ENCODE measurements at places on chromosomes 4 and X. TPM values are rescaled to one million over a fixed set of nuclear protein-coding genes. Genes with fewer than 3 reads are reported as not detected.

DNA sequence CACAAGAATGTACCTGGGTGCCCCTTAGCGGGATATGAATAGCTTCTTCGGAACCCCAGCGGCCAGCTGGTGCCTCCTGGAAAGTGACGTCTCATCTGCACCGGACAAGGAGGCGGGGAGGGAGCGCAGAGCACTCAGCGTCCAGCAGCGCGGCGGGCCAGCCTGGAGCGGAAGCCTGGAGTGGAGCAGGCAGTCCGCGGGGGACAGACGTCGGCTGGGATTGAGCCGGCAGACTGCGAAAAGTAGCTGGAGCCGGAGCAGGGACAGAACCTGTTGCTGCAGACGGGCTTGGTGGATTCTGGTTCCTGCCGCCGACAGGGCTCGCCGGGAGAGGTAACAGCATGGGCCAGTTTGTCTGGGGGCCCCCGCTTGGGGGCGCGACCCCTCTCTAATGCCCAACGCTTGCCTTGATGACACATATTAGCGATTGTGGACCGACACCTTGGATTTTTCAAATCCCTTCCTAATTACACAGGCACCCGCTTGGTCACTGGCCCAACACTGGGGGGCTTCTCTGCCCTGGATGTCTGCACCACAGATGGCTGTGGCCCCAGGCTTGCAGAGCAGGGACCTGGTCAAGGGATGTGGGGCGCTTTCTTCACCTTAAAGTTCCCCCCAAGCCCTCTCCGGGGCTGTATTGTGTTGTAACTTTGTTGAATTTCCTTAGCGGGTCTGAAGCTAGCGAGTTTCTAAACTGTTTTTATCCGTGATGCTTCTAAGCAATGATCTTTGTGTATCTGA is at the start of gene NPFFR2:
NPFFR2 (plus strand) TSS at position 133 of the 741 bp plus-strand sequence. CDS start 96,592 bp downstream, outside the sequence.
- no peak for DNase-seq

- no peak for DNase-seq
These were observed 82.6 kb downstream of the NBDY start for GRCh38 chrX:56811599-56811998.

GRCh38 chrX:115504167-115504566 is 56.8 kb upstream of the PLS3 start:
- DNase-seq, result no peak

Gene FOXR2
- total RNA-seq, result under 0.01 TPM

Gene ARR3
- not detected for total RNA-seq

- DNase-seq, result no peak
These were observed 212.9 kb downstream of the NSUN7 start for GRCh38 chr4:40962551-40963180.

Gene RADX
- 9.4 TPM for total RNA-seq

- DNase-seq, result no peak
These were observed 558.3 kb upstream of the GRIA3 start for GRCh38 chrX:122625821-122626220.

DNA sequence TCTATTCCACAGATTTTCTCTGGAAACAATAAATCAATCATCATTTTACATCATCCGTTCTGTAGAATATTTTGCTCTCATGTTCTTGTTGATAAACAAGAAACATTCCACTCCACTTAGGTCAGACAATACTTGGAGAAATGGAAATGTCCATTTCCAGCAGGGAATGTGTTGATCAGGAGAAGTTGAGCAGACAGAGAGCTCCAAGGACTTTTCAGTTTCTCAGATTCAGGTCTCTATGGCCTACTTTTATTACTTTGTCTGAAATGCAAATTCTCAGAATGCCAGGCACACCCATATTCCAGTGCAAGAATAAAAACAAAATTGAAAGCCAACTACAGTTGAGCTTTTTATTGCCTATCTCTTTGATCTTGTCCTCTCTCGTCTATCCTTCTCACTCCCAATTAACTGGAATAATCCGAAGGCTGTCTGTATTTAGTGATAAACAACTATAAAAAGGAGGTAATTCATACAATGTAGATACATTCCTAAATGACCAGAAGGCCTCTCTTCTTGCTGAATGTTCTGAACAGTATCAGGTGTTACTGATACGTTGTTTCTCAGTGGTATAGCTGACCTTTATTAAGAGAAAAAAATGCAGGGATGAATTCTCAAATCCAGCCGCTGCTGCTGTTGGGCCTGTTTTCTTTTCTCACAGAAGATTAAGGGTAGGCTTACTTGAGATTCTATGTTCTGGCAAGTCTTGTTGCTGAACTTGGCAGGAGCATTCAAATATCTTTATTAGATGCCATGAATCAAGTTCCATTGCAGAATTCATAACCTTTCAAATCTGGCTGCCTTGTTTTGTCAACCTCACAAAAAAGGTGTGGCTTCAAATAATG is 72.1 kb downstream of the HPGD start:
- no peak for DNase-seq

DNA sequence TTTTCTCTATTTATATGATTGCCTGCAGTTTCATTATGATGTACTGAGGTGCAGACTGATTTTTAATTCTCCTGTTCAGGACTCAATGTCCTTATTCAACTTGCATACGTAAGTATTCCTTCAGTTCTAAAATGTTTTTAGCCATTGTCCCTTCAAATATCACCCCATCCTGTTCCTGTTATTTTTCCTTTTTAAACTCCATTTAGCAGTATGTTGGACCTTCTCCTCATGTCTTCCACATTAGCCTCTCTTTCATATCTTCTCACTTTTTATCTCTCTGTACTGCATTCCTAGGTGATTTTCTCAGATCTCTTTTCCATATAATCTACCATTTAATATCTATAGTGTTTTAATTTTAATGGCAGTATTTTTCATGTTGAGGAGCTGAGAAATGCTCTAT is 317.7 kb downstream of the NR3C2 start:
- no peak for DNase-seq

DNA sequence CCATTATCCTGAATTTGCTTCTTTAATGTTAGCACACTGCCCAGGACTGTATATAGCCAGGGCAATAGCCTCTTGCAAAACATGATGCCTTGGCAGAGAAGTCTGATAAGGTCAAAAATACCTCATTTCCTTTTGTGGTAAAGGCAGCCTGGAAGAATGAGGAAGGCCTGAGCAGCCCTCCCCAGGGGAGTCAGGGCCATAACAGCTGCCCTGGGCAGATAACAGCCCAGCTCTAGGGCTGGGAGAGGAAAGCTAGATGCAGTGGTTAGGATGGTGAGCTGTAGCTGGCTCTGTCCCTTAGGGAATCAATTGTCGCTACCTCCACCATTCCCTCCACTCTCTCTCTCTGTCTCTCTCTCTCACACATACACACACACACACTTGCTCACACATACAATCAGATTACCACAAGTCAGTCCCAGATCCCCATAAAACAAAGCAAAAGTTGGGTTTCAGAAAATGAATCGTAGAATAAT is 29.2 kb downstream of the EFHC2 start:
- DNase-seq, result no peak

GRCh38 chrX:46317163-46317562 is 228.1 kb downstream of the ZNF674 start:
- no peak for DNase-seq

Gene CFI
- total RNA-seq, result 4.5 TPM

DNA sequence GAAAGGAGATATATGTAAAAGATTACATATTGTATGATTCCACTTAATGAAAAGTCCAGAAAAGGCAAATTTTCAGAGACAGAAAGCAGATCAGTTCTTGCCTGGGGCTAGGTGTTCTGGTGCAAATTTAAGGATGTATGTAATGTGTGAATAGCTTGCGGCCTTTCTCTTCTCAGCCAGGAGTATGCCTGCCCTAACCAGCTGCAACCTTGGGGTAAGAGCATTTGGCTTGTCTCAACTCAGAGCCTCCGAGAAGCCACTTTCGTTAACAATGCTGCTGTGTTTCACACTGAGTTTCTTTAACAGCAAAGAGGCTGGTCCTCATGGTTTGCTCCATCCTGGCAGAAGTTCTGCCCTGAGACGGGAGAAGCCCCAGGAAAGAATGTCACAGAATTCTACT is 102.7 kb downstream of the SPCS3 start:
- no peak for DNase-seq

- no peak for DNase-seq
These were observed 251.6 kb downstream of the NPFFR2 start for GRCh38 chr4:72283357-72283756.

Gene TSPAN5
- 67.3 TPM for total RNA-seq

DNA sequence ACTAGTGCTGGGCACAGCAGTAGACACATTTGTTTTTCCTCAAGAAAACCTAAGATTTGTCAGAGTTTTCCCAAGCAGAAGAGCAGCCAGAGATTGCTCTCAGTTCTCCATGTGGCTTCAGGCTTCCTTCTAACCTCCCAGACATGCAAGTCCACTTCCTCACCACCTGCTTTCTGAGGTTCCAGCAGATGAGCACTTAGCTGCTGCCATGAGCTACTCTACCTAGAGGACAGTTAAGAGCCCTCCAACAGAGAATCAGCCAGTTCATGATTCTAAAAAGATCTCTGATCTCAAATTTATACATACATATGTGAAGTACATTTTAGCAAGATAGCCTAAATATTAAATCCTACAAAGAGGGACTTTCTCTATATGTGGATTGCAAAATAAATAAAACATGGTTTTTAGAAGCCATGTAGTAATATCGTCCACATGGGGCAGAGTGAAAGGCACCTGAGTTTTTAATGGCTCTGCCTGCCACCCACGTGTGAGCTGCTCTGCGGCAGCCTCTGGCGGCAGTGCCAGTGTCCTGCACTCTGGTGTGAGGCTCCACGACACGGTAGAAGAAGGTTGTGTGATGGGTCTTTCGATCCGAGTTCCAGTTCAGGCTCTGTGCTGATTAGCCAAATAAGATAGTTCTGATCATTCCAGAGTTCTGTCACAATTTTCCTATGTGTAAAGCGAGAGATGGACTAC is 10.3 kb downstream of the CYP4V2 start:
- no peak for DNase-seq

DNA sequence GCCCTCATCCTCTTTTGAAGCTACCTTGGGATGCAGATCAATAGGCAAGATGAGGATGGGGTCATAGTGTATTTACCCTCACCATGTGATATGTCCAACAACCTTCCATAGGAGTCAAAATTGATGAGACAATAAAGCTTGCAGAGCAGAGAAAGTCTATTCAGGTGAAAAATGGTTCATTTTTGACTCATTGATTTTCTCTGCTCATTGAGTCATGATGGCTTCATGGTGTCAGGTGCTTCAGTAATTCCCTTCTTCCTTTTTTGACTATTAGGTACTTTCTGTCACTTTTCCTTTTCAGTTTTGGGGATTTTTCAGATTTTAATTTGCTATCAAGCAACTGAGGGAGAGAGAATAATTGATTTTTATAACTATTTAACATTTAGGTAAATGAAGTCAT is 55.9 kb upstream of the IL2 start:
- DNase-seq, result no peak

GRCh38 chr4:103073792-103074438 is 2.6 kb downstream of the SLC9B2 start:
- DNase-seq, result no peak

DNA sequence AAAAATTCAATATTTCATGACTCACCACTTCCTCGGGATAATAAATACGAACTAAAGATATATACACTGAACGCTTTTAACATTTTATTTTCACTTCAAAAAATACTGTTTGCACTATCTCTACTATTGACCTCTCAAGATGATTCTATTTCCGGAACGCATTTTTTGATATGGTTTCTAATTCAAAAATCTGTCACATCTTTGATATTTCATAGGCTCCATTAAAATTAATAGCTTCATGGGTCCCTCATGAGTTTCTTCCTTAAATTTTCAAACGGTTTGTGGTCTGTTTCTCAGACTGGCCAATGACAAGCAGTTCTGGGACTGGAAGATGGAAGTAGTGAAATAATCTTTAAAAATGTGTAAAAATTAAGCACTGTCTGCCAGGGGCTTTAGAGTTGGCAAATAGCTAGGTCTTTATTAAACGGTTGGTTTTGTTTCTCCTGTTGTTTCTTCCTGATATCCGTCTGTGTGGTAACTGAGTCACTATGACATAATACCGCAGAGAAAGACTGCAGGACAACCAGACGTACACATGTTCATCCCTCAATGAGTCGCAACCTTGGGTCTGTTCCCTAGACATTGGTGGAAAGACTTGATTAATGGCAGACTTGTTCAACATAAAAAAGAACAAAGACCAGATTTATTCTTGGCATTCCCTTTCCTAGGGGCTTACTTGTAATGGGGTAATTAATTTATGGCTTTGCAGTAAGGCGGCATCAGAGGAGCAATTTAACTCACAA is 133.8 kb downstream of the PALLD start:
- no peak for DNase-seq

DNA sequence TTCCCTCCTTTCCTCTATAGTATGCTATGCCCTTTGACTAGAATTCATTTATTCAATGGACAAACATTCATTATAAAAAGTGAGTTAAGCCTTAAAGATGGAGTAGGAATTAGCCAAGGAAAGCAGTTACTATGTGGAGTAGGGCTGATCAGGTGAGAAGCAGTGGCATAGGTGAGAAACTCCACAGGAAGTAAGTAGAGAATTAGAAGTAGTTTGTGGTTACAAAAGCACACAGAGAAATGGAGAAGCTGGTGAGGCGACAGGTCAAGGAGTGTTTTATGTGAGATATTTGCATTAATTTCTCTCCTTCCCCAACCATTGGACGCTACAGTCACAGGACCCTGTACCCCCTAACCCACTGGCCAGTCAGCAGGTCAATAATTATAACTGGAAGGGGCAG is 30.6 kb downstream of the SETD7 start:
- no peak for DNase-seq

- DNase-seq, result no peak
These were observed 4.4 kb upstream of the MSL3 start for GRCh38 chrX:11753668-11754067.

DNA sequence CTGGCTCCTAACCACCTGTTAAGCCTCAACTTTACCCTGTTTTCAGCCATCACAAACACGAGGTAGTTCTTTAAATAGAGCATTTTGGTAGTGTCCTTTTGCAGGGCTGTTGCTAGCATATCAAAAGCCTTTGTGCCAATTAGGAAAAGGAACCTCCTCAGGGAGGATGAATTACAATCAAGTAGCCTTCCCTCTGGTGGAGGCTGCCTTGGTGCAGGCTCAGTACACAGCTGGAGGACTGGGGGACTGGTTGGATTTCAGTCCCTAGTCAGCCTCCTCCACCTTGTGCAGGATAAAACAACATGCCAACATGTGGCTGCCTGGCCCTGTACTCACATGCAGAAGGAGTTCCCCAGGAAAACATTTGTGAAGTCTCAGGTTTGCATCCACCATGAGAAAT is 53.1 kb downstream of the RASGEF1B start:
- DNase-seq, result no peak

- DNase-seq, result no peak
These were observed 71.3 kb downstream of the PAK3 start for GRCh38 chrX:111167334-111167733.

GRCh38 chr4:150874338-150875226 is 140.5 kb downstream of the LRBA start:
- DNase-seq, result peak; percentile 3

DNA sequence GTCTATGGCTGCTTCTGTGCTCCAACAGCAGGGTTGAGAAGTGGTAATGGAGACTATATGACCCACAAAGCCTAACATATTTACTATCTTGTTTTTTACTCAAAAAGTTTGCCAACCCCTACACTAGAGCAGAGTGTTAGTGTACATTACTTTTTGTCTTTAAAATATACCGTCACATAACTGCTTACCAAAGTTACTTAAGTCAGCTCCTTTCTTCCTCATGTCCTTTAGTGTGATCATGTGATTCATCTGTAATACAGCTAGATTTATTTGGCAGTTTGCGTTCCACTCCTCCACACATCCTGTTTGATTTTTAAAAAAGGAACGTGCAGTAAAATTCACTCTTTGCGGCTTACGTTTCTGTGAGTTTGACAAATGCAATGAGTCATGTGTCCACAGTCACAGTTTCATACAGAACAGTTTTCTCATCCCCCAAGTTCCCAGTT is 162.4 kb upstream of the GPRIN3 start:
- DNase-seq, result no peak

Measured in frontal cortex (tissue), 4 donors.